ENCODE measurements at places on chromosomes 11 and 22.

GRCh38 chr22:50483977-50484853 lies 2.4 kb upstream of the MIOX start:
- no peak for DNase-seq

DNA sequence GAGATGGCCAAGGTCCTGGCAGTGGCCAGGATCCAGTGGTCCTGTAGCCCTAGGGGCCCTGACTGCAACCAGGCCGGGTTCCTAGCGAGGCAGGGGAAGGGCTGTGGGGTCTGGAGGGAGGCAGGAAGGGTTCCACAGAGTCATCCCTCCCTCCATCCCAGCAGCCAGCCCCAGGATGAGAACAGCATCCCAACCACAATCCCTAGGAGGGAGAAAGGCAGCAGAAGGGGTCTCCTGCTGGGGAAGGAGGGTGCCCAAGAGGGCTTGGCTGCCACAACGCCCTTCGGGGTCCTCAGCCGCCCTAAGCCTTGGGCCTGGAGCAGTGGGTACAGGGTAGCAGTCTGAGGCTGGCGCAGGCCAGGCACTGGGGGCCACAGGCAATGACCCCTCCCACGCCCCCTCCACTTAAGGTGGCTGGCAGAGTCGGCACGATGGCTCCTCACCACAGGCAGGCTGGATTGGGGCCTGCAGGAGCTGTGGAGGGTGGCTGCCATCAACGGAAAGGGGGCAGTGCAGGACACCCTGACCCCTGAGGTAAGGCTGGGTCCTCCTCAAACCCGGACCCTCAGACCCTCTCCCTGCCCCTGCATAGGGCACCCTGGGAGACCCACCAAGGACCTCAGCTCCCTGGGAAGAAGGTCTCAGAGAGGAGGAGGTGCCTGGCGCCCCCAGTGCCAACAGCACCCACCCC lies 7.2 kb downstream of the SLC22A12 start:
- DNase-seq = no peak

DNA sequence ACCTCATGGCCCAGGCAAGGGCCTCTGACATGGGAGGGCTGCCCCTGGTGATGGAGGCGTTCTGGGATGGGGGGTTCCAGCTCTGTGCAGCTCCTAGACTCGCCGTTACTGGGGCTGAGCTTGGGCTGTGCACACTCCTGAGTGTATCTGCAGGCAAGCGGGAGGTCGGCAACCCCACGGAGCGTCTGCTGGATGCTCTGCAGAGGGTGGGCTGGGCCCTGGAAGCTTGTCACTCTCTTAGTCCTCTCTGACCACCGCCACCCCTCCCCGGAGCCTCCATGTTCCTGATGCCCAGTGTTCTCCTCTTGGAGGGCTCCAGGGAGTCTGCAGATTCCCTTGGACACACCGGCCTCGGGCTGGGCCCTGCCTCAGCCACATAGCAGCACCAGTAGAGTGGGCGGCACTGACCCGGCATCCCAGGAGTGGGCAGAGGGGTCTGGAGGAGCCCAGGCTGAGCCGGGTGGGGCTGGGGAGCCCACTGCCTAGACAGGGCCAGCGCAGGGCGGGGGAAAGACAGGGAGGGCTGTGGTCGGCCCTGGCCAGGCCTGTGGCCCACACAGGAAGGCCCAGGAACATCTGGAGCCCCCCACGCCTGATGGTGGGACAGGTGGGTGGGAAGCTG lies 20.6 kb upstream of the MUC5B start:
- DNase-seq = no peak

DNA sequence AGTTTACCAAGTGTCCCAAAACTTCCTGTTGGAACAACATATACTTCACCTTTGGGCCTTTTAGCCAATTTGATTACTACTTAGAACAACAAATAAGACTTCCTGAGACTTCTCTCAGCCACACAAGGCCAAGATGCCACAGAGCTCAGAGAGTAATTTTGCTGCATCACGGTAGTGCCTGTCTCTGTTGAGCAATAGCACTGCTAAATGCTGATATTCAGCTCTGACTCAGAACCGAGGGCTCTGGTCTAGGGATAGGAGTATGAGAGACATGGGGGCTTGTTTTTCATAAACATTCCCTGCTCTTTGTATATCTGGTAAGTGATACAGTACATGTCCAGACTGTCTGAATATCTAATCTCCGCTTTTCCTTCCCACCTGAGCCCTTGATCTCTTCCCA lies 260.4 kb upstream of the ARHGAP20 start:
- no peak for DNase-seq

GRCh38 chr22:29831958-29832357 lies 6.1 kb downstream of the ASCC2 start:
- no peak for DNase-seq

DNA sequence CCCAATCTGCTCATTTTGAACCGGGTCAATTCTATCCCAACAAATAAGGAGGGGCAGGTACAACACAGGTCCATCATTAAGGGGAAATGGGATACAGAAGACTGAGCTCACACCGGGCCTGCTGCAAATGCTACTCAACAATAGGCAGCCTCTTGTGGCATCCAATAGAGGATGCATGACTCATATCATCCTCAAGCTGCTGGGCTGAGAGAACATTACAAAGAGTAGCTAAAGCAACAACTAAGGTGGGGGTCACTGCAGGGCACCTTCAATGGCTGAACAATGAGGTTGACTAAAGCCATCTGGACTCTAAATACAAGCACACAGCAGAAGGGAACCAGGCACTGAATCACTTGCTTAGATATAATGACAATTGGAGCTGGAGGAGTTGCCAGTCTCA lies 130.1 kb upstream of the SYN3 start:
- no peak for DNase-seq

DNA sequence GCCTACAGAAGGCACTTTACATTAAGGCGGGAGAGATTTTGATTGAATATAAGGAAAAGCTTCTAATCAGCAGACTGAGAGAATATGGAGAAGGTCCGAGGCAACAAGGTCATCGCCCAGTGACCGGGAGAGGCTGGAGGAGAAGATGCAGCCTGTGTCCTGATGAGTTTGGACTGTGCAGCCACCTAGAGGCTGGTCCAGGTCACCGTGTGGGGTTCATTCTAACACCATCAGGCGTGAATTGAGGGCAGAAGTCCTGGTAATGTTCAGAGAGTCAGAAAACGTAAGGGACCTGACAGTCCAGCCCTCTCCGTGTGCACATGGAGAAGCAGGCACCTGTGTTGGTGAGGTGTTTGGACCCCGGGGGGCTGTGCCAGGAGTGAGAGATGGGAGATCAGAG lies 102.7 kb downstream of the FEZ1 start:
- no peak for DNase-seq

- DNase-seq = no peak
Observed at GRCh38 chr11:10076458-10077141, 217.4 kb downstream of the SBF2 start.

DNA sequence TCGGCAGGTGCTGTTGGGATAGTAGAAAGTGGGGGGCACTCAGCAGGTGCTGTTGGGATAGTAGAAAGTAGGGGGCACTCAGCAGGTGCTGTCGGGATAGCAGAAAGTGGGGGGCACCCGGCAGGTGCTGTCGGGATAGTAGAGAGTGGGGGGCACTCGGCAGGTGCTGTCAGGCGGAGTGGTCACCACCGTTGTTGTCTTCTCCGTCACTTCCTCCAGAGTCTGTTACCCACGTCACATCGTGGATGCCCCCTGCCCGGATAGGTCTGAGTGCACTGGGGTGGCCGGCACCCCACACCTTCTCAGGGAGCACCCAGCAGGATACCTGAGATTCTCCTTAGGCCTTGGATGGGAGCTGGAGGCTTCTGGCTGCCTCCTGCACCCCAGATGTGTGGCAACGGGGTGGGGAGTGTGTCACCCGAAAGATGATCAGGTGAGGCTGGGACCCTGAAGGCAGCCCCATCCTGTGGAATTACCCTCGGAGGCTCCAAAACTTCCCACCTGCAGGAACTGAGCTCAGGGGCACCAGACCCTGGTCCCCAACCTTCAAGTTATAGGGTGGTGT lies 24.1 kb upstream of the KRTAP5-7 start:
- DNase-seq = no peak

DNA sequence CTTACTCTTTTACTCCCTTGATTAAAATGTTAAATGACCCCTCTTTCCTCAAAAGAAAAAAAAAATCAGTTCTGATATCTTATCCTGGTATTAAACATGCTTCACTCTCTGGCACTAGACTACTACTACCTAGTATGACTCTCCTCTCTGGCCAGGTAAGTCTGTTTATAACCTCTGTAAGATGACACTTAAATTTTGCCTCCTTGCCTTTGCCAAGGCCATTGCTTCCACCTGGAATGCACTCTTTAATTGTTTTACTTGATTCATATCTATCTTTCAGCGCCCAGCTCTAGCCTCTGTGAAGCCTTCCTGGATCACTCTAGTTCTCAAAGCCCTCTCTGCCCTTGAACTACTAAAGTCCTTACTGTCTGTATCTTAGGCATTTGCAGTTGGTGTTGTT lies 170.4 kb downstream of the ETS1 start:
- DNase-seq = no peak

GRCh38 chr22:17846326-17846992 lies 72.2 kb upstream of the BID start:
- DNase-seq = no peak

DNA sequence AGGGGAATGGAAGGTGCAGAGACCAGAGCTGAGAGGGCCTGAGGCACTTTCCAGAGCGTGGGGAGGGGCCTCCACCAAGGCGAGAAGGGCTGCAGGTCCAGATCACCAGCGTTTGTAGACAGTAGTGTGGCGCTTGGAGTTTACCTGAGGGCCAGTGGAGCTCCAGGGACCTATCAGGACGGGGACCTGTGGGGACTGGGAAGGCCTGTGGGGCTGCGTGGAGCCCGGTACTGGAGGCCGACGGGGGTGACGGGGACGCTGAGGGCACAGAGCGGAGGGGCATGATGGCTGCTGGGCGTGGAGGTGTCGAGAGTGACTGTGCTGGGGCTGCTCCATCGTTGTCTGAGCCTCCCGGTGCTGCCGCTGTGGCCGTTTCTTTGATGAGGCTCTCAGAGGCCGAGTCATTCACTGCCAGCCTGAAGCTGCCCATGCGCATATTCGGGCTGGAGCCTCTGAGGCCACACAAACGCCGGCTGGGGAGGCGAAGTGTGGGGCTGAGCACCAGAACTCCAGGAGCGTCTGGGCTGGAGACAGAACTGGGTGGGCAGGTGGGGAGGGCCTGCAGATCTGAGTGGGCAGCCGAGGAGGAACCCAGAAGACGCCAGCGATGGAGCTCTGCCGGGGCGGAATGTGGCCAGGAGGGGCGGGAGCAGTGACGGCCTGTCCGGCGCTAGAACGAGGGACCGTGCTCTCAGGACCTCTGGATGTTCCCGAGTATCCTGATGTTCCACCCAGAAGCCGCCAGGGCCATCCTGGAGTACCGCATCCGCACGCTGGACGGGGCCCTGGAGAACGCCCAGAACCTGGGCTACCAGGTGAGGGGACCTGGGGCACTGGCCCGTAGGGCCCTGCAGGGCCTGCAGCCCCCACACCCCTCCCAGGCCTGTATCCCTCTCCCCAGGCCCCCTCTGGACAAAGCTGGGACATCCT lies 2.6 kb downstream of the PGGHG start:
- DNase-seq = no peak

DNA sequence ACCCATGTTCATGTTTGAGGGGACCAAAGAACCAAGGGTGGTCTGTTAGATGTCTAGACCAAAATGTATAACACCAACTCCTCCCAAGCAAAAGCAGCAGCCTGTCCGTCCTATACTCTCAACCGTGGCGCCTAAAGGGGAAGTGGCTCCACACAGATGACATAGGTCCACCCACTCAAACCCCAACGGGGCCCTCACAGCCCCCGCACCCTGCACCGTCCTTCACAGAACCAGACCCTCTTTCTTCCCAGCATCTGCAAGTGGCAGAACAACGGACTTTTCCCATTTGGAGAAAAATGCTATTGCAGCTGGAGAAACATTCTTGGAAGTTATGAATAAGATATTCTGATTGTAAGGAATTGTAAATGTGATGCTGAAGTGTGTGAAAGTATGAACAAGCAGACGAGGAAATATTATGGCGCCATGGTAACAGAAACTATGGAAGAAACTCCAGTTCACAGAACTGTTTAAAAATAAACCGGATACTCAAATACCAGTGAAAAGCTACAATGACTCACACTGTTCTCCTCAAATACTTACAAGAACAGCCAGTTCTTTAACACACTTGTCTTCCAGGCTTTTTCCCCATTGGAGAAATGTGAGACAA lies 76.5 kb upstream of the ARFGAP3 start:
- DNase-seq = no peak

- DNase-seq = no peak
Observed at GRCh38 chr11:74546752-74547151, 45.6 kb upstream of the POLD3 start.

- DNase-seq = no peak
Observed at GRCh38 chr11:64771861-64772260, 6.5 kb downstream of the SF1 start.

DNA sequence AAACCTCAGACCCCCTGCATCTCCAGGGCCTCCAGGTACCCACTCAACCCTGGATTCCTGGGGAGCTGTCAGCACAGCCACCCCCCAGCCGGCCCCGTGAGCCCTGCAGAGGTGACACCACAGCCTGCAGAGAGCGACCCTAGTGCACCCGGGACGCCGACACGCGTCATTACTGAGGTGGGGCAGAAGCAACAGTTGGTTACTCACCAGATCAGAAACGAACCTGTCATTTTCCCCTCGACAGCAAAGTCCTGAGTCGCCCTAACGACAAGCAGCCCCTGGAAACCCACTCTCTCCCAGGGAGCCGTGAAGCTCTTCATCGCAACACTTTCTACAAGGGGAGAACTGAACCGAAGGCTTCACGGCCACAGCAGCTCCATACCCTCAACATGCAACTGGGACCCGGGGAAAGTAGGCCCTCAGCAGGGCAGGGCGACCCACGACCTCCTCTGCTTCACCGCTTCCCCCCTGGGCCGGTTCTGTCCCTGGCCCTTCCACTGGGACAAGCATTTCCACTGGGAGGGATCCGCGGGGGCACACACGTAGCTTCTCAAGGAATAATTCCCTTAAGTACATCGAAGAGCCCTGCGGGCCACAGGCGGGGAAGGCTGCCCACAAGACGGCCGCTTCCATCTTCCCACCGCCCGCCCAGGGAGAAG lies 1.6 kb downstream of the BRD1 start:
- peak; percentile 52 for DNase-seq

GRCh38 chr11:22957786-22958185 lies 97.5 kb upstream of the CCDC179 start:
- no peak for DNase-seq

- peak; percentile 22 for DNase-seq
Observed at GRCh38 chr11:77472991-77473800, 698 bp downstream of the PAK1 start.

- no peak for DNase-seq
Observed at GRCh38 chr11:16193897-16194381, 162.4 kb downstream of the SOX6 start.

GRCh38 chr11:2190657-2191471 lies 19.2 kb upstream of the TH start:
- DNase-seq = no peak

- no peak for DNase-seq
Observed at GRCh38 chr11:44834846-44835245, 108.1 kb downstream of the TSPAN18 start.

GRCh38 chr11:27949951-27950738 lies 157.8 kb downstream of the KIF18A start:
- no peak for DNase-seq

DNA sequence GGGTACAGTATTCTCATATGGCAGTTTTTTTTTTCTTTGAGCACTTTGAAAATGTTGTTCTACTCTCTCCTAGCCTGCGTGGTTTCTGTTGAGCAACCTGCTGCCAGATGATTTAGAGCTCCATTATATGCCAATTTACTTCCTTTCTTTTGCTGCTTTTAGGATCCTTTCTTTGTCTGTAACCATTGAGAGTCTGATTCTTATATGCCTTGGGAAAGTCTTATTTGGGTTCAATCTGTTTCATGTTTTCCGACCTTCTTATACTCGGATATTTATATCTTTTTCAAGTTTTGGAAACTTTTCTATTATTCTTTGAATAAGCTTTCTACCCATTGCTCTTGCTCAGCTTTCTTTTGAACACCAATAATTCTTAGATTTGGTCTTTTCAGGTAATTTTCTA lies 138.1 kb upstream of the RAG2 start:
- no peak for DNase-seq
